ENCODE measurements at places on chromosomes 7 and 10. TPM values are rescaled to one million over a fixed set of nuclear protein-coding genes. Genes with fewer than 3 reads are reported as not detected.

DNA sequence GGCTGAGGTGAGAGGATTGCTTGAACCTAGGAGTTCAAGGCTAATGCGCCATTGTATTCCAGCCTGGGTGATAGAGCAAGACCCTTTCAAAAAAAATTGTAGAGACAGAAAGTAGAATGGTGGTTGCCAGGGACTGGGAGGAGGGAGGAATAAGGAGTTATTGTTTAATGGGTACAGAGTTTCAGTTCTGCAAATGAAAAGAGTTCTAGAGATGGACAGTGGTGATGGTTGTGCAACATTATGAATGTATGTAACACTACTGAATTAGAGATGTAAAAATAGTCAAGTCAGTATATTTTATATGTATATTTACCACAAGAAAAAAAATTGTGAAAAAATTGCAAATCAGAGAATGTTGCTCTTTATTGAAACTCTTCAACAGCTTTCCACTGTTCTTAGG lies 266.5 kb upstream of the NPY start:
- DNase-seq: no peak

Gene CPA4
- total RNA-seq: not detected

GRCh38 chr7:1746491-1746975 lies 76.5 kb downstream of the ELFN1 start:
- no peak for DNase-seq

- DNase-seq: no peak
Measured at GRCh38 chr7:50351267-50351666, 46.8 kb downstream of the IKZF1 start.

GRCh38 chr10:130652964-130653578 lies 516.9 kb downstream of the GLRX3 start:
- DNase-seq: no peak

DNA sequence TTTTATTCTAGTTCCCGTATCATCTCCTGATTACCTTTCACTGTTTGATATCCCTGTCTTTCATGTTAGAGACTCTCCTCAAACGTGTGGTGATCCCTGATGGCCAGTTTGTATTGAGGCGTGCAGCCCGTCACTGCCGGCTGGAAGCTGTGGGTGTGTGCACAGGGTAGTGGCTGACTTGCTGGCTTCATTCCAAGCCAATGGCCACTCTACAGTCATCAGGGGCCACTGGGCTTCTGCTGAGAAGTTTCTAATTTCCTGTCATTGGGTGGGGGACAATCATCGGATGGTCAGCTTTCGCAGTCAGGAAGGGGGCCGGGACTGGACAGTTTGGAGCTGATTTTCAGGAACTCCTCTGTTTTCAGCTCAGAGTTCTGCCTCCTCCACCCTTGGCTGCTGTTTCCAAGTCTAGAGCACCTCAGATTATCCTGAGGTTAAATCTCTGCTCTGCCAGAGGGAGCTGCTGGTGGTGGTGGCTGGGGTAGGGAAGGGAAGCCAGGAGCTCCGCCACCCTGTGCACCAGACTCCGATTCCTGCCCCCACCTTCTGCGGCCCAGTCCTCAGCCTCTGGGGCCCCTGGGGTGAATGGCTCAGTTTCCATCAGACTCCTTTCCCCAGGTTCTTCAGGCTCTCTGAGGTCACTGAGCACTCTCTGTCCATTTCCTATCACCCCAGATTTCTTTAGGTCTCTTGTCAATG lies 34.9 kb downstream of the BAIAP2L1 start:
- DNase-seq: peak; percentile 63

DNA sequence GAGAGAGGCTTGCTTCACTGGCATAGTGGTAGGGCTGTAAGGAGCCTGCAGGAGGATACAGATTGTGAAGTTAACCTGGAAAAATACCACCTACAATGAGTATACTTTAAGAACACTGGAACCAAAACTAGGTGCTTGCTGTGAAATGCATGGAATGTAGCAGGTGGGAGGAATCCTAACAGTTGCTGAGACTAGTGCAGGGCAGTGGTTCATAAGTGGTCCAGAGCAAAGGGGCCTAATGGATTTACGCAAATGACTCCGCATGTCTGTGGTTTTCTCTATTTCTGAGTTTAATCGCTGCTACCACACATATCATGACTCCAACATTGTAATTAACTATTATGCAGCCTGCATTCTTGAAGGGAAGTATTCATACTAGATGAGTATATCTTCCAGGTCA lies 218.4 kb downstream of the CHRM2 start:
- no peak for DNase-seq

DNA sequence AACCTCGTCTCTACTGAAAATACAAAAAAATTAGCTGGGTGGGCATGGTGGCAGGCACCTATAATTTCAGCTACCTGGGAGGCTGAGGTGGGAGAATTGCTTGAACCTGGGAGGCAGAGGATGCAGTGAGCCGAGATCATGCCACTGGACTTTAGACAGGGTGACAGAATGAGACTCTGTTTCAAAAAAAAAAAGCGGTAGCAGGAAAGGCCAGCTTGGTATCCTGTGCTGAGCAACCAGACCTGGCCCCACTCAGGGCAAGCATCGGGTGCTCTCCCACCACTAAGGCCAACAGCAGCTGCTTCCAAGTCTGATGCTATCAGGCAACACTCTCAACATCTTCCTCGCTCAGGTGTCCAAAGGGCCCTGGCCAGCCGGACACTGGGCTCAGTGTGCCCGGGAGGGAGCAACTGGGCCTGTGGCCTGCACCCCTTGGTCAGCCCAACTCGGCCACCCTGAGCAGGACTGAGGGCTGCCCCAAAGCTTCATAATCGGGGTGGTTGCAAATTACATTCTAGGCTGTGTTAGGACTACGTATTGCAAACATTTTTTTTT lies 44.3 kb upstream of the MSMB start:
- no peak for DNase-seq

DNA sequence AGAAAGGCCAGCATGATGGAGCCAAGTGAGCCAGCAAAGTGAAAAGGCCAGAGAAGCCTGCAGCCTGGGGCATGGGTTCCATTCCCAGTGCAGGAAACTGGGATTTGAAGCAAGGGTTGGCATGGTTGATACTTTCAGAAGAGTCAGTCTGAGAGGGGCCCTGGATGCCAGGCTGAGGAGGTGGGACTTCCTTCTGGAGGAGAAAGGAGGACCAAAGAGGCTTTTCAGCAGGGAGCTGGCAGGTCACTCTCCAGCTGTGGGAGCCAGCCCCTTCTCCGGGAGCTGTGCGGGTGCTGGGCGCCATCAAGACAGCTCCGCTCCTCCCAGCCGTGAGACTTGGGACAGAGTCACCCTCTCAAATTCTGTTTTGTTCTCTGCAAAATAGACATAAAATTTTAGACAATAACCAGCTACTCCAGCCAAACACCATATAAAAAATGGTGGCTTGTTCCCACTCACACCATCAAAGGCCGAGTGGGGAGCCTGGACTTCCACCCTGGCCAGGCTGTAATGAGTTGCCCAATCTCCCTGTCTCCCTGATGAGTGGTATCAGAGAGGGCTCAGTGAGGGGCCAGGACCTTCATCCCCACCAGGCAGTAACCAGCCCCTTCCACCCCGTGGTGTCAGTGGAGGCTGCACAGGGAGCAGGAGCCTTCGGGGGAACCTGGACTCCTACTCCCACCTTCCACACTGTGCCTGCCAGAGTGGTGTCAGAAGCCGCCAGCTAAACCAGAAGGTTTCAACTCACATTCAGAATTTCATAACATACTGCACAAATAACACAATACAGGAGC lies 133.6 kb upstream of the RET start:
- no peak for DNase-seq

GRCh38 chr10:27258838-27259812 lies 18.5 kb upstream of the ACBD5 start:
- DNase-seq: no peak

Gene AS3MT
- 0.77 TPM for total RNA-seq

DNA sequence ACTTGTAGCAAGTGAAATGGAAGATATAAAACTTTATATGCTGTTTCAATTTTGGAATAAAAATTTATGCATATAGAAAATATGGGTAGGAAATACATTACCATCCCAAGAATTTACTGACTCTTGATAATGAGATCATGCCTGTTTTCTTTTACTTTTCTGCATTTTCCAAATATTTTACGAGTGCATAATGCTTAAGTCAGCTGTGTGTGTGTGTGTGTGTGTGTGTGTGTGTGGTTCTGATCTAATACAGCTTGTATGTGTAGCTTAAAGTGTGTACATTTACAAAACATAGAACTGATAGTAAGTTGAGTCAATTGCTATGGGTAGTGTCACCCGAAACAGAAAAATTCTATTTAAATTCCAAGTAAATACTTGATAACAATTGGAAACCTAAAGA lies 315.9 kb upstream of the LRRN3 start:
- DNase-seq: no peak

Data from colonic mucosa (tissue), 4 donors.